Cerebellar nuclear complex (tissue), 1 donor: ENCODE measurements at places on chromosomes 1 and 21.
A peak's percentile ranks its signal among the peaks of the same experiment; 100 is the strongest.

DNA sequence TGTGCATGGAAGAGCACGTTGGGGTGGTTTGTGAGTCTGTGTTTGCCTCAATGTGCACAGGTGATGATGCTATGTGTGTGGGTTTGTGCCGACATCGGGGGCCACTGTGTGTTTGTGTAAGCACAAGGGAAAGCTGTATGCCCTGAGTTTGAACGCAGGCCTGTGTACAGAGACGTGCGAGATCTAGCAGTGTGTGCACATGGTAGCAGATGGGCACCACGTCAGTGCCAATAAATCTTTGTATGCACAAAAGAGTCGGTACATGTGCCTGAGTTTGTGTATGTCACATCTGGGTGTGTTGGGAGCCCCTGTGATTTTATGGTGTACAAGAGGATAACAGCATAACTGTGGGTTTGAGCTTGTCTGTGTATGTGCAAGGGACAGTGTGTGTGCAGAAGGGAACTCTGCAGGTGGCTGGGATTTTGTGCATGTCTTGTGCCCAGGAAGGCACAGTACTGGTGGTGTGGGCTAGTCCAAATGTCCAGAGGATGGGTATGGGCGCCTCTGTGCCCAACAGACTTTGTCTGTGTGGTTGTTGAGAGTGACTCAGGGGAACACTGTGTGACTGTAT, 32.0 kb upstream of the WASF2 start:
- peak; percentile 38 for DNase-seq

DNA sequence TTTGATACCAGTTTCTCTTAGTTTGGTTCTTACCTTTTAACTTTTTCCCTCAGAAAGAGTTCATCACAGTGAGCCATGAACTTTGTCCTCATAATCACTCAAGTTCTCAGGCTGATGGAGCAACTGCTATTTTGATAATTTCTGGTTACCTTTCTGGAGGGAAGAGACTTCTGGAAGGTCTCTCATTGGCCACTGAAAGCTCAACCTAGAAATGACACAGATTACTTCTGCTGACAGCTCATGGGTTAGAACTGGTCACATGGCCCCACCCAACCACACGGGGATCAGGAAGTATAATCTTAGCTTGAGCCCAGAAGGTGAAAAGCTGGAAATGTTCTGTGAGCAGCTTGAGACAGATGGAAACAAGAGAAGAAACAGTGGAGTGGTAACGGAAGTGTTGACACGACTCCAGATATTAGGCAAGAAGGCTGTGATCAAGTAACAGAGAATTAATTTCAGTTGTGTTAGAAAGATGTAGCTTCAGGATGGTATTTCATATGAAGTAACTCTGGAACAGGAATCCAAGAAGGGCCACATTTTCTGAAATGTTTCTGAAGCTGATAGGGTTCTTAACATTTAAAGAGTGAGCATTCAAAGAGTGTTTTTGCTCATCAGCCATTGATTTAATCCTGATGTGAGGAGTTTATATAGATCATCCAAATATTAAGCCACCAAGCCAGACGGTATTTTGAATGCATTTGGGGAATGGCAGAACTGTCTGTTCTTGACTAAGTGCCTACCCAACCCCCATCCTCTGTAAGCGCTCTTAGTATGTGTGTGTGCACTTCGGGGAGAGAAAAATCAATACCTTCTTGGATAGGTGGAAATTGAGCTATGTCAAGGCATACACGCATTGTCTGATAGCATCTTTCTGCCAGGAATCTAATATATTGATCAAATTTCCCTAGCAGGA, 21.9 kb upstream of the XPR1 start:
- DNase-seq: no peak

GRCh38 chr1:91712981-91713841, 172.7 kb downstream of the TGFBR3 start:
- DNase-seq: no peak

GRCh38 chr1:156894001-156894400, 483 bp downstream of the PEAR1 start:
- no peak for DNase-seq

GRCh38 chr1:156864796-156865195, 4.1 kb downstream of the NTRK1 start:
- DNase-seq: no peak

DNA sequence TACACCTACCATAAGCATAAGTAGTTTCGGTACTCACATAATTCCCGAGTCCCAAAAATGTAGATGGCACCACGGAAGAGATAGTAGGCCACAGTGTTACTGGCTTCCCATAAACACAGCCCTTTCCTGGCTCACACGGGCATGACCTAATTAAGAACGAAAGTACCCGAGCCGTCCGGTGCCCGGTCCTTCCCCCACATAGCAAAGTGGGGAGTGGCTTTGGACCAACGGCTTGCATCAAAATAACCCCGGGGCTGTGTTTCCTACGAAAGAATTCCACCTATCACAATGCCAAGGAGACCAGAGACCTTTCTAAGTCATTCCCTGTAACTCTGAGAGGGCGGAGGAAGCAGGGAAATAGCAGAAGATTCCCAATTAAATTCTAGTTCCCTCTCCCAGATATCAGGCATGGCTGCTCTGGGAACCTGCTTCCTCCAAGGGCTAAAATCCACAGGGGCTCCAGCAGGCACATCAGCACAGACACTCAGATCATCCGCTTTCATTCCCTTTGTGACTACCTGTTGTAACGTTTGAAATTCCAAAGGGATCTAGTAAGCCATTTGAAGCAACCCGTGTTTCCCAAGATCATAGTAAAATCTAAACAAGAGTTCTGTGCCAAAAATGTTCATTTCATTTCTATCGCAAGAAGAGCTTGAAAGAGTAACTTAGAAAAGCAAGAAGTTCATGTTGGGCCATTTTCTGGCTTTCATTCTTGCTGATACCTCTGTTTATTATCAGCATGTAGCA, at the start of gene TMPRSS3:
Gene TMPRSS3, minus strand, starts transcription at position 148 of the 747 bp plus-strand sequence. CDS start 635 bp downstream, outside the sequence.
- no peak for DNase-seq

DNA sequence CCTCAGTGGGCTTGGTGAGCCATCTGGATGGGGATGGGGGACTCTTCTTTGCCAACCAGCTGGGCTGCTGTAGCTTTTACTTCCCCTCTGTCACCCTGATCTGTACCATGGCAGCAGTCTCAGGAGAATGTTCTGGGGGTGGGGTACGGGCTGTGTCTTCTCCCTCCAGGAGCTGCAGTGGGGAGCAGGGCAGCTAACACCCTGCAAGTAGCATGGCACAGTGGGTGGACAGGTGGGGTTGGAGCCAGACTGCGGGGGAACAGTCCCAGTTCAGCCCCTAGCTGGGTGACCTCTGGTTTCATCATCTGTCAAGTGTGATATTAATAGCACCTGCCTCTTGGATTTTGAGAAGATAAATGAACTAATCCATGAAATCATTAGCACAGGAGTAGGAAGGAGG, 3.1 kb downstream of the NFASC start:
- DNase-seq: no peak

DNA sequence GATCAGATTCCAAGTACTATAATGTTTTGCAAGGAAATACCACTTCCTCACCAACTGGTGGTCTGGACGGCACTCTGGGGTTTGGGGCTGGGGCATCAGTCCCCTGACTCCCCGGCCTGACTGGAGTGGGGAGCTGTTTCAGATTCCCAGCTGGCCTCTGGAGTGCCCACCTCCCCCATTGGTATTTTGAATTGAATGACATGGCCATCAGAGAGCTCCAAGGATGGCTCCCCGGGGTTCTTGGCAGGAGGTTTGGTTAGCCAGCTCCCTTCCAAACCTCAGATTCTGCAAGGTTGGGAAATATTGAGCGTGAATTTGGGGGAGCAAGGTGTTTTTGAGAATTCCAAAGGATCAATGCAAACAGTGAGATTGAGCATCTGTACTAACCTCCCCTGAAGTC, 2.2 kb upstream of the INAVA start:
- no peak for DNase-seq

GRCh38 chr1:182408435-182409075, 8.1 kb upstream of the TEDDM1 start:
- no peak for DNase-seq

DNA sequence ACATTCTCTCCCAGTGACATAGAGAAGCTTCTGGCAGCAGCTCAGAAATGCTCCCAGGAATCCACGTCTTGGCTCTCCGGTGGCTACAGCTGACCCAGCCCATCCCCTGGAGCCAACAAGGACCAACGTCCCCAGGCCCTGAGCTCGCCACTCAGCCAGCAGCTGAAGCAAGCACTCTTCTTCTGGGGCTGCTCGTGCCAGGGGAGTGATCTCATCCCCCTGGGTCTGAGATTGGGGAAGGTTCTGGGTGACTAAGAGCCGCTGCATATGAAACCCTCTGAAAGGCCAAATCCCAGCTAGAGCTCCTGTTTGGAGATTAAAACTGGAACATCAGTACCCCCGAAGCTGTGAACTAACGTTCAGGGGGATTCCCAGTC, 487.9 kb downstream of the NPHP4 start:
- no peak for DNase-seq

DNA sequence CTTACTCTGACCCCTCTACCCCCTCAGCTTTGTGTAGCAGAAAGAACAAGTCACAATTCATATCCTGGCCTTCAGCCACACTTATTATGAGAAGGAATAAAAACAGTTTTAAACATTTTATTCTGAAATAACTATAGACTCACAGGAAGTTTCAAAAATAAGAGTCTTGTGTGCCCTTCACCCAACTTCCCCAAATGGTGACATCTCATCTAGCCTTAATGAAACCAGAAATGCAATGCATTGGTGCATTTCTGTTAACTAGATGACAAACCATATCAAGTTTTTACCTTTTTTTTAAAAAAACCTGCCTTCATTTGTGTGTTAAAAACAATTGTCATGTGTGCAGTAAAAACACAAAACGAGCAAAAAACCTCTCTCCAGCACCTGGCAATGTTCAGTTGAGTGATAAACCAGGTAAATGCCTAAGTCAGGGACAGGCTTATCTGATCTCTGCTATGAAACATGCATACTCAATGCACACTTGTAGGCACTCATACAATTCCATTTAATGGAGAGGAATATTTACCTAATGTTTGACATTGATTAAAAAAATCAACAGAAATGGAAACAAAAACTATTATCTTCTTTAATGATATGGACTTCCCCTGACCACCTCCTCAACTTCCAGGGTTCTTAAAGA, 51.5 kb downstream of the SH3BGR start:
- DNase-seq: no peak

- no peak for DNase-seq
Measured at GRCh38 chr1:234530672-234531071, 51.7 kb upstream of the TARBP1 start.

DNA sequence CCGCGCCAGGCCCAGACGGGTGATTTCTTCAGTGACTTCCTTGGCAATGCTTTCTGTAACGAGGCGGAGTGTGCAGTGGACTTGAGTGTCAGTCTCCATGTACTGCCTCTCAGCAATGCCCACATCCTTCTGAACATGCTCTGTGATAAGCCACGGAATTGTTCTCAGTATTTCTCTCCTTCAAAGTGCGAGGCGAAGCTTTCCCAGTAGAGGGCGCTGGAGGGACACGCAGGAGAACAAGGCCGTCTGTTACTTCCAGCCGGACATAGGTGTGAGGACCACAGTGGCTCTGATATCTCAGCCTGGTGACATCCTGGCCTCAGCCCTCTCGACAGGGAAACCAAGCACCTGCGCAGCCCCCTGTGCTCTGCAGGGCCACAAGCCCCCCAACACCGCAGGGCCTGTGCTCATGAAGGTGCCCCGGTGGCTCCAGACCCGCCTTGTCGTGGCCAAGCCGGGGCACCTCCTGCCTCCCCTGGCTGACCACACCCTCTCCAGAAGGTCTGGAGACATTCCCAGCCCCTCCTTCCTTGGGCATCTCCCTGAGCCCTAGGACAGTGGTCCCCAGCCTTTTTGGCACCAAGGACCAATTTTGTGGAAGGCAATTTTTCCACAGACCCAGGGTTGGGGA, 46.1 kb upstream of the BACE2 start:
- DNase-seq: no peak

- DNase-seq: no peak
Measured at GRCh38 chr1:246417813-246418564, 89.1 kb downstream of the SMYD3 start.

DNA sequence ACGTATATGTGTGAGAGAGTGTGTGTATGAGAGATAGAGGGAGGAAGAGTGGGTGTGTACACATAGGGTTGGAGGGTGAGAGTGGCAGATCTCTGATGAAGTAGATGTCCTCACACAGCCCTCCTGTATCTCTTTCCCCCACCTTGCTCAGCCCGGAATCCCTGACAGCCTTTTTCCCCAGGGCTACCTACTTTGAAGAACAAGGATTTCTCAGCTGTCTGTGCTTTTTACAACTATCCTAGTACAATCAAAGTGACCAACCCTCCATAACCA, 29.1 kb upstream of the CADM3 start:
- no peak for DNase-seq

DNA sequence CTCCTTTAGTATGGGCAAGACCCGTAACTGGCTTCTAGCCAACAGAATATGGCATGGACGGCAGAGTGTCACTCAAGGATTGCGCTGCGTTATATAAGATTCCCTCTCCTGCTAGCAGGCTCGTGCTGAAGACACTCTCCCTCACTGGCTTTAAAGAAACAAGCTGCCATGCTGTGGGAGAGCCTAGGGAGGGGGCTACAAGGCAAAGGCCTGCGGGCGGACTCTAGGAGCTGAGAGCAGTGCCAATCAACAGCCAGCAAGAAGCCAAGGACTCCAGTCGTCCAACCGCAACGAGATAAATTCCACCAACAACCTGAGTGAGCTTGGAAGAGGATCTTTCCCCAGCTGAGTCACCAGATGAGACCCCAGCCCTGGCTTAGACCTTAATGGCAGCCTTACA, 45.9 kb upstream of the GPR157 start:
- no peak for DNase-seq

GRCh38 chr1:201025571-201026002, 2.1 kb upstream of the KIF21B start:
- DNase-seq: no peak

- DNase-seq: no peak
Measured at GRCh38 chr1:198234520-198235251, 77.9 kb downstream of the NEK7 start.

DNA sequence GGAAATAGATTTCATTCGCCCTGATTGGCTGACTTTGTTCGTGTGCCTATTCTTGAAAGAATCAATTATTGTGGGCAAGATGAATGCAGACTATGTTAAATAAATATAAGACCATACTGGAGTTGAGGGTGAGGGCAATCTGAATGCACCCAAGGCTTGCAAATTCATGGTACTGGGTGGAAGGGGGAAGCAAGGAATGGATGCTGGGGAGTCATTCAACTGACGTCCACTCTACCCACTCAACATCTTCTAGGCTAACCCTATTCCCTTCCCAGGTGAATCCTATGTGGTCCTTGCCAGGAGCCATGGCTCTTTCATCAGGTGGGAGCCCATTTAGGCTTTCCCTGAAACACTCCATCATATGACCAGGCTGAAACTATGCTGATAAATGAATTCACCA, 5.7 kb upstream of the CYP4B1 start:
- no peak for DNase-seq
